Activated CD4-positive, CD25-positive, alpha-beta regulatory T cell (primary cell): ENCODE measurements at places on chromosomes 2 and 18.

GRCh38 chr2:88845772-88846661 lies 154.5 kb downstream of the RPIA start:
- no peak for DNase-seq

DNA sequence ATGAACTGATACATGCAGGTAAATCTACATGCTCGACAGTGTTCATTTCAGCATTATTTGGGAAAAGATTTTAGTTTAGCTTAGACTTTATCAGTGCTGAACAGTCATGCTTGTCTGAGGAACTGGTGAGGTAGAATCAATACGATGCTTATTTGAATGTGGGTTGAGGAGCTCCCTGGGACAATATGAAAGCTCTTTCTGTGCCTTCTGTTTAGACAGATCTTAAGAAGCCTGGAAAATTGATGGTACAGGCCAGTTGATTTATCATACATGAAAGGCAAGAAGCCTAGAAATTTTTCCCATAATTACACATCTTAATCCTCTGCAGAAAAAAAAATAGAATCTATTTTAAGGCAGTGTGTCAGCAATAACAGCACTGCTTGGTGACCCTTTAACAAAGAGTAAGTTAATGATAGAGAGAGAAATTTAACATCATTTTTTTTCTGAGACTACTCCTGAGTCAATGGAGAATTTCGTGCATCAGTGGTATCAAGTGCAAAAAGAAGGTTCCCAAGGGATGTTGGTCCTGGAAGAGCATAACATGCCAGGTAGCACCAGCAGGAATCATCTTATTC lies 252.2 kb upstream of the CDH20 start:
- no peak for DNase-seq

GRCh38 chr2:223950448-223951347 lies 5.6 kb upstream of the WDFY1 start:
- no peak for DNase-seq

DNA sequence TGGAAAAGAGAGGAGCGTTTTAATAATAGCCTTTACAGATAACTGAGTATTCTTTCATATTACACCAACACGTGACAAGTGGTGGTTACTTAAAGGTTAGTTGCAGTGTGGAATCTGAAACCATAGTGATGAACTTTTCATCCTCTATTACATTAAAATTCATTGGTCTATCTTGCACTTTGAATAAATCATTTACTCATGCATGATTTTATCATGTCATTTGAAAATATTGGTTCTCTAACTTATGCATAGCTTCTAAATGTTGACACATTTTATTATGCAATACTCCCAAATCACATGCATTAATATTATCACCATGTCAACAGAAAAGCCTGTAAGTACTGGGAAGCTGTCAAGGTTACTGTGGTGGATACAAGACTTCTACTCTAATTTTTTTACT lies 1432.2 kb downstream of the LRP1B start:
- DNase-seq, result no peak

DNA sequence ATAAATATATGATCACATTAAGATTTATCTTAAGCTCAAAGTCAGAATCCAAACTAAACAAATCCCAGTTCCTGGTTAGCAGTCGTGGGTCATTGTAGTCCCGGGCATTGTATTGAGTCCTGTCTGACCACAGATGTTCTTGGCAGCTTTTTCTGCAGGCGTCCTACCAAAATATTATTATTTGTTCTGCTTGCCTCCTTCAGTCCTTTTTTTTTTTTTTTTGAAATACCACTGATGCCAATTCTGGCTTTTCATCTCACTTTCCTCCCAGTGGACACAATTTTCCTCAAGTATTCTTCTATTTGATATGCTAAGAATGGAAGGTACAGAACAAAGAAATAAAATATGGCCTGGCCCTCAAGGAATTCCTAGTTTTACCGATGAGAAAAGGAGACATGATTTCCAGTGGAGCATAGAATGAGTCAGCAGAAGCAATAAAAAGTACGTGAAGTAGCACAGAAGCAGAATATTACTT lies 151.6 kb downstream of the CSRNP3 start:
- no peak for DNase-seq

- DNase-seq, result no peak
Measured at GRCh38 chr2:68414452-68414851, 49.4 kb downstream of the PLEK start.

- DNase-seq, result no peak
Measured at GRCh38 chr2:138210487-138210886, 246.2 kb downstream of the HNMT start.
